Midbrain (tissue), 1 donor: ENCODE measurements at places on chromosomes 16 and 17.

DNA sequence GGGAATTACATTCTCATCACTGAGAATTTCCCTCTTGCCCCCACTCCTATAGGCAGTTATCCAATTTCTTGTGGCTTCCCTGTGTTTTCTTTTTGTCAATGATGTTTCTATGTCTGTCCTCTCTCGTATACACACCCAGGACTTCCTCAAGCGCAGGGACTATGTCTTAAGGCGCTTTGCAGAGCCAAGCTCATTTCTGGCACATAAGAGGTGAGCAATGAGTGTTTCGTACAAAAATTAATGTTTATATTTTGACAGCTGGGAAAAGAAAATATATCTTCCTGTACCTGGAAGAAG is 947 bp downstream of the DDX42 start:
- DNase-seq: no peak

DNA sequence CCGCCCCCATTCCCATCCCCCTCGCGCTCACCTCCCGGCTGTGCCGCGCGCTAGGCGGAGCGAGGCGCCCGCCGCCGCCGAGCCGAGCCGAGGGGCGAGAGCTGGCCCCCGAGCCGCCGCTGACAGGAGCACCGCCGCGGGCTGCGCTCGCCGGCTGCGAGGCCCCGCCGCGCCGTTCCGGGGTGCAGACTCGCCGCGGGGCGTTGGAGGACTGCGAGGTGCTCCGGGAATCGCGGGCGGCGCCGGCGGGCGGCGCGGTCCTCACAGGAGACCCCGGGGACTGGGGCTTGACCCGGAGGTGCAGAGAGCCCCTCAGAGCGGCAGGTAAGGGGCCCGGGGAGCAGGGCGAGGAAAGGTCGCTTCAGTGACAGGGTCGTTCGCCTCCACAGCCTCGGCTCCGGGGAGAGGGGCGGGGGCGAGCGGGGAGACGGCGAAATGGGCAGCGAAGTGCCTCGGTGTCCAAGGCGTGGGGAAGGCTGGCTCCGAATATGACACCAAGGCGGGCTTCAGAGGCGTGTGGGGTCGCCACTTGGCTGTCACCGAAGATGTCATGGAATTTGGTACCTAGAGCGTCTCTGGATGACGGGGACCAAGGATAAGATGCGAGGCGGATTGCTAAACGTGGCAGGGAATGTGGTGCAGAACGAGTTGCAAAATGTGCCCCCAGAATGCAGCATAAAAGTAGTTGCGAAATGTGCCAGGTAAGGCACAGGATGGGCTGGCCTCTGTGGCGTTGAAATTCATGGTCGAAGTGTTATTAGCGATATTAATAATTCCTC is 580 bp downstream of the TANC2 start:
- peak; percentile 16 for DNase-seq

GRCh38 chr16:50151322-50151721 is 1.8 kb upstream of the TENT4B start:
- no peak for DNase-seq

DNA sequence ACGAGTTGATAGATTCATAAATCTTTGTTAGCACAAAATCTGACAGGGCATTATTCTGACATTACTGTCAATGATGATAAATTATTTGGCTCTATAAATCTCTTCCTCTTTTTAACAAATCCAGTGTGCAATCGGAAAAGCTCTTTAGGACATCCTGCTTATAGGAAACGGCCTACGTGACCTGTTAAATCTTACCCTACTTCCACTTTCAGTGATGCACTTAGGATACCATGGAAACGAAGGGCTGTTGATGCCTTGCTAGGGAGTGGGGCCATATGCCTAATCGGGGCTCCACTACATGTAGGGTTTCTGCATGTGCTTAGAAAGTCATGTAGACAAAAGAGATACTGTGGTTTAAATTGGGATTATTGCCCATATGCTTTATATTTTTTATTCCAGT is 27.2 kb downstream of the ZNF594 start:
- no peak for DNase-seq

- no peak for DNase-seq
These were observed 13.2 kb downstream of the JPT2 start for GRCh38 chr16:1691276-1691675.

DNA sequence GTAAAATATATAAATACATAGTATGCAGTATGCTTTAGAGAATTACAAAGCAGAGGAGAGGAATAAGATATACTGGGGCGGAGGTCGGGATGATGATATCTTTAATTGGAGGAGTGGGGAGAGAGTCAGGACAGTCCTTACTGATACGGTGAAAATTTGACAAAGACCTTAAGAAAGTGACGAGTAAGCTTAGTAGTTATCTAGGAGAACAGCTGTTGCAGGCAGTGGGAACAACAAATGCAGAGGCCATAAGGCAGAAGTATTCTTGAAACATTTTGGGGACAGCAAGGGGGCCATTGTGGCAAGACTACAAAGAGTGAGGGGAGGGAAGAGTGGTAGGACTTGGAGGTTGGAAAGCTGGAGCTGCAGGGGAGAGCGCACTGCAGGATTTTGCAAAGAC is 22.3 kb upstream of the CDC6 start:
- no peak for DNase-seq

- no peak for DNase-seq
These were observed 24.1 kb downstream of the SLC6A4 start for GRCh38 chr17:30211371-30211770.

GRCh38 chr16:55370762-55371482 is 46.9 kb downstream of the IRX6 start:
- peak; percentile 68 for DNase-seq

GRCh38 chr16:81586417-81586816 is 141.8 kb downstream of the CMIP start:
- DNase-seq: no peak

GRCh38 chr17:39687101-39687545 is 734 bp downstream of the PGAP3 start:
- DNase-seq: no peak

DNA sequence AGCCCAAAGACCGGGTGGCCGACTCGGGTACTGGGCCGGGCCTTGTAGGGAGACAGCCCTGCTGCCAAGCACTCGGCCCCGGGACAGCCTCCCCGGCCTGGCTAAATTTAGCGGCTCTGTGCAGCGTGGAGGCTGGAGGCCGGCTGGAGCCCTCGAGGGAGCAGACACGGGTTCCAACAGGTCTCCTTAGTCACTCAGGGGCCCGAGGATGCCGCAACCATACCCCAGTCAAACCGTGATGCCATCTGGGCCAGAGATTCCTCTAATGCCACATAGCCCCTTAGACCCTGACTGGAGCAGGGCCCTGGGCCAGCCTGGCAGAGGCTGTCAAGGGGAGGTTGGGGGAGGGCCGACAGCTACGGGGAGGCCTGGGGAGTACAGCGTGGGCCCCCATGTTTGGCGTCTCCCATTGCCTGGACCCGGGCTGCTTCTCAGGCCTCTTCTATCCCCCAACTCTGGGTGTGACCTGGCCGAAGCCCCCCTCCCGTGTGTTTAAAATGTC is 2.9 kb upstream of the P2RX1 start:
- no peak for DNase-seq

DNA sequence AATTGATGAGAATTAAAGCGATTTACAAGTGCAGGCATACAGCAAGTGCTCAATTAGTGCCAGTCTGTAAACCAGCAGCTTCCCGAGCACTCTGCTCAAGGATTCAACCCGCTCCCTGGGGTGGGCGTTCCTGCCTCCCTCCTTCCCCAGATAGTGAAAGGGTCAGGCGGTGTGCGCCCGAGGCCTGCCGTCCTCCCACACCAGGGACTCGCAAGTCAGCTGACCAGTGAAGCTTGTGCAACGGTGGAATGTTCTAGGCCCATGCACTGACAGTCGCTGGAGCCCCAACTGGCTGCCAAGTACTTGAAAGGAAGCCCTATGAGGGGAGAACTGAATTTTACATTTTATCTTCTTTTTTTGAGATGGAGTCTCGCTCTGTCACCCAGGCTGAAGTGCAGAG is 53.5 kb upstream of the PABPN1L start:
- DNase-seq: no peak
